ENCODE measurements at places on chromosomes 2 and 18. TPM values are rescaled to one million over a fixed set of nuclear protein-coding genes. Genes with fewer than 3 reads are reported as not detected.

The PDE1A gene
- total RNA-seq, result 12.9 TPM

The TEX44 gene
- not detected for total RNA-seq

The GCG gene
- total RNA-seq, result not detected

The STARD6 gene
- total RNA-seq, result not detected

The MC5R gene
- not detected for total RNA-seq

The GATA6 gene
- total RNA-seq, result 44.9 TPM

The SERPINB11 gene
- not detected for total RNA-seq

The CD8B2 gene
- total RNA-seq, result not detected
